Prostate gland (tissue), 2 donors: ENCODE measurements at places on chromosomes 6 and 20. TPM values are rescaled to one million over a fixed set of nuclear protein-coding genes. Genes with fewer than 3 reads are reported as not detected.
A peak's percentile ranks its signal among the peaks of the same experiment; 100 is the strongest.

- H3K4me3 ChIP-seq = peak overlapping the region; percentile 61
- H3K36me3 ChIP-seq = no peaks in the 10 kb centered on the region
Observed at GRCh38 chr6:148747145-148747470, 278 bp downstream of the UST start.

The COL20A1 gene
- 7.1 TPM for total RNA-seq

The TMEM200A gene
- 5.1 TPM for total RNA-seq

DNA sequence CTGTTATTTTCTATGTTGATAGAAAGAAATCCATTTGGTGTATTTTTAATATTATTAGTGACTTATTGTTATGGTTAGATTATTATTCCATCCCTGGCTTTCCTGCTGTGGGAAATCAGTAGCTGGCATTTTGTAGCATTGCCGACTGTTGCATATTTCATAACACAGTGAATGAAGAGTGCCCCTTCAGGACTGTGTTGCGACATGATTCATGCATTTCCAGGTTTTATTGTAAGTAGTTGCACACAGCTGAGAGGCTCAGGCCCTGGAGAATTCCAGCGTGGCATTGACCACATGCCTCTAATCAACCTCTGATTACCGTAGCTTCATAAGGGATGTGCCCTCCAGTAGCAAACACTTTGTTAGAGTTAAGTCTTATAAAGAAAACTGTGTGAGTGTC lies 263.9 kb downstream of the FARS2 start:
- DNase-seq = no peak
- H3K27me3 ChIP-seq = no peaks in the 10 kb centered on the region
- H3K4me3 ChIP-seq = no peak overlapping the region
- no peaks in the 10 kb centered on the region for H3K4me1 ChIP-seq
- H3K36me3 ChIP-seq = no peaks in the 10 kb centered on the region

The C20orf202 gene
- total RNA-seq = not detected

The ARMC12 gene
- total RNA-seq = 4.4 TPM

The ARMC2 gene
- total RNA-seq = 2.0 TPM

DNA sequence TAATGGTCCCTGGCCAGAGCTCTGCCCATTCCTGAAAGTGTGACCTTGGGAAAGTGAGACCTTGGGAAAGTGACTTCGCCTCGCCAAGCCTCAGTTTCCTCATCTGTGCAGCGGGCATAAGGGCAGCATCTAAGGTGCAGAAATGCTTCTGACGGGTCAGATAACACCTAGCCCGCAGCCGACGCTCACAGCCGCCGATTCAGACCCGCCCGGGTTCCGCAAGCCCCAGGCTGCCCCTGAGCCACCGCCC lies 486 bp downstream of the FKBP1A start:
- H3K36me3 ChIP-seq = no peaks in the 10 kb centered on the region
- H3K27me3 ChIP-seq = no peaks in the 10 kb centered on the region
- H3K27ac ChIP-seq = peak overlapping the region; percentile 57

The HMGCLL1 gene
- 3.0 TPM for total RNA-seq

DNA sequence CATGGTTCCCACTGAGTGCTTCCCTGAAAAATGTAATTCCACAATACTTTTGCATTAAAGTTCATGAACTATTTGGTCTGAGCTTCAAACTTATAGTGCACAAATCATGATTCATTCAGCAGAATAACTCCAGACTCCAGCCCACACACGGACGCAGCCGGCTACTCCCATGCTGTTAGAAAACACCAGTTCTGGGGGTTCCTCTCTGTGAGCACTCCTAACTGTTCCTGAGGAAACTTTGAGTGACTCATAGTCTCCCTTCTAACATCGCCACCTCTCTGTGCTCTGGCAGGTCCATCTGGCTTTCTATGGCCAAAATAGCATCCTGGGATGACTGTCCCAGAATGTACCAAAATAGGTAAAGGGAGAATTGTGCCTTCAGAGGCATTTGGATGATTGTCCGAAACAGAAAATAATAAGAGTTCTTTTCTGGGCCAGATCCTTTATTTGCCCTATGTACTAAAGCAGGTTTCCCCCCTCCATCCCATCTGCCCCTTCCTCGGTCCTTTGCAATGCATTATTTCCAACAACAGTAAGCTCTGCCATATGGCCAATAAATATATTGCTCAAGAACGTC lies 32.3 kb upstream of the LY86 start:
- no peaks in the 10 kb centered on the region for H3K4me1 ChIP-seq
- H3K27me3 ChIP-seq = no peaks in the 10 kb centered on the region
- no peak overlapping the region for H3K27ac ChIP-seq

DNA sequence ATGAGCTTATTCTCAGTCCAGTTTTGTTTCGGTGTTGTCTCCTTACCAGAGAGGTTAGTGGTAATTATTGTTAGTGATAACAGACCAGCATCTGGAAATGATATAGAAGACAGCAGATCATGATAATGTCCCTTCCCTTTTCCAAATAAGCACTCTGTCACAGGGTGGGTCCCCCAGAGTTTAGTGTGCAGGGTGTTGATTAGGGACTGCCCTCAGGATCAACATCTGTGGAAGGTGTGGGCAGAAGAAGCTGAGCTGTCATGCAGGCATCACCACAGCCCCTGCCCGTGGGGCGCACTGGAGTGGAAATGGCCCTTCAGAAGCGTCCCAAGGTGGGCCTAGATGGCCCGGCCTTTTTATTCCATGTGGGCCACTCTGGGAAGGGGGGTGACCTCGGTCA lies 67.6 kb upstream of the DTNBP1 start:
- H3K4me1 ChIP-seq = no peaks in the 10 kb centered on the region
- no peak overlapping the region for H3K27ac ChIP-seq
- H3K27me3 ChIP-seq = no peaks in the 10 kb centered on the region
- no peak for DNase-seq
- no peaks in the 10 kb centered on the region for H3K36me3 ChIP-seq

DNA sequence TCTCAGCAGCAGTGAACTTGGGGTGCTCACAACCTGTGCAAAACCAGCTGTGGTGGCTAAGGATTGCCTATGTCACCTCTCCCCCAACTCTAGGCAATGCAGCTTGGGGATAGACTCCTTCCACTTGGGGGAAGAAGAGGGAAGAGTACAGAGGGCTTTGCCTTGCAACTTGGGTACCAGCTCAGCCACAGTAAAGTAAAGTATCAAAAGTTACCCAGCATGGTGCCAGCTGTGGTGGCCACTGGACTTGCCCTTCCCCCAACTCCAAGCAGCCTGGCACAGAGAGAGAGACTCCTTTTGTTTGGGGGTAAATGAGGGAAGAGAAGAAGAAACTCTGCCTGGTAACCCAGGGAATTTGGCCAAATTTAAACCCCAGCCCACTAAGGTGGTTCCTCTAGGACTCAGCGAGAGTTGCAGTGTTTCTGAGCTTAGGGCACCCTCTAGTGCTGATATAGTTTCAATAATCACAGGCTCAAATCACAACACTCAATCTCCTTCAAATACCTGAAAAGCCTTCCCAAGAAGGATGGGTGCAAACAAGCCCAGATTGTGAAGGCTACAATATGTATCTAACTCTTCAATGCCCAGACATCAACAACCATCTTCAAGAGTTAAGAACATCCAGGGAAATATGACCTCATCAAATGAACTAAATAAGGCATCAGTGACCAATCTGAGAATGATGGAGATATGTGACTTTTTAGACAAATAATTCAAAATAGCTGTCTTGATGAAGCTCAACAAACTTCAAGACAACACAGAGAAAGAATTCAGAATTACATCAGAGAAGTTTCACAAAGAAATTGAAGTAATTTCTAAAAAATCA lies 7.6 kb upstream of the DEFB129 start:
- H3K27me3 ChIP-seq = no peaks in the 10 kb centered on the region
- H3K27ac ChIP-seq = no peak overlapping the region
- no peaks in the 10 kb centered on the region for H3K4me1 ChIP-seq
- no peaks in the 10 kb centered on the region for H3K36me3 ChIP-seq
- no peak for DNase-seq
- no peak overlapping the region for H3K4me3 ChIP-seq

- H3K36me3 ChIP-seq = no peaks in the 10 kb centered on the region
- H3K27me3 ChIP-seq = no peaks in the 10 kb centered on the region
- H3K4me1 ChIP-seq = no peaks in the 10 kb centered on the region
- H3K4me3 ChIP-seq = no peak overlapping the region
Observed at GRCh38 chr6:25014369-25014768, 78.6 kb upstream of the RIPOR2 start.

DNA sequence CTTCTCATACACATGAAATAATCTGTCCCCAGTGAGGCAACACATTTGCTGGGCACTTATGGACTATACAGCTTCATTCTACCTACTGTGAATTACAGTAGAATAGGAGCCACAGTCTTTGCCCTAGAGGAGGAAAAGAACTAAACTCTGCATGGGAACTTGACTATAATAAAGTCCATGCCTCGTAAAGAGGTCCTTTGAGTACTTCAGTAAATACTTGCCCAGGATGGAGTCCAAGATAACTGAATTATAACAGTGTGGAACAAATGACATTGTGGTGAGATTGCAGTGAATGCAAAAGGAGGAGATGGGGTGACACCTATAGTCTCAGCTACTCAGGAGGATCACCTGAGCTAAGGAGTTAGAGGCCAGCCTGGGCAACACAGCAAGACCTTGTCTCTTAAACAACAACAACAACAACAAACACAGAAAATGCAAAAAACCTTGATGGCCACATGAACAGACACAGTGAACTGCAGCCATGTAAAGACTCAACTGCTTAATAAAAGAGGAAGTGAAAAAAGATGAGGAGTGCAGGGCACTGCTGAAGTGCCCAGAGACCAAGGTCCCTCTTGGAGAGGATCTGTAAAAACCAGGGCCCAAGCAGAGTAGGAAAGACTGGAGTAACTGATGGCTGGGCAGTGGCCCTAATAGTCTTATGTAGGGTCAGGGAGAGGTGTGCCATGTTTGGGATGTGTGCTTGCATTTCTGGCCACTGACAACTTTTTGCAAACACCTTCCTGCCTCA lies 3.7 kb downstream of the MRPS18A start:
- peak; percentile 53 for DNase-seq
- H3K4me1 ChIP-seq = peaks cover 28% of the 10 kb centered on the region
- no peak overlapping the region for H3K4me3 ChIP-seq

- H3K36me3 ChIP-seq = no peaks in the 10 kb centered on the region
- H3K27ac ChIP-seq = no peak overlapping the region
- no peak for DNase-seq
- no peaks in the 10 kb centered on the region for H3K4me1 ChIP-seq
- no peaks in the 10 kb centered on the region for H3K27me3 ChIP-seq
Observed at GRCh38 chr6:85388531-85388930, 61.4 kb upstream of the NT5E start.

DNA sequence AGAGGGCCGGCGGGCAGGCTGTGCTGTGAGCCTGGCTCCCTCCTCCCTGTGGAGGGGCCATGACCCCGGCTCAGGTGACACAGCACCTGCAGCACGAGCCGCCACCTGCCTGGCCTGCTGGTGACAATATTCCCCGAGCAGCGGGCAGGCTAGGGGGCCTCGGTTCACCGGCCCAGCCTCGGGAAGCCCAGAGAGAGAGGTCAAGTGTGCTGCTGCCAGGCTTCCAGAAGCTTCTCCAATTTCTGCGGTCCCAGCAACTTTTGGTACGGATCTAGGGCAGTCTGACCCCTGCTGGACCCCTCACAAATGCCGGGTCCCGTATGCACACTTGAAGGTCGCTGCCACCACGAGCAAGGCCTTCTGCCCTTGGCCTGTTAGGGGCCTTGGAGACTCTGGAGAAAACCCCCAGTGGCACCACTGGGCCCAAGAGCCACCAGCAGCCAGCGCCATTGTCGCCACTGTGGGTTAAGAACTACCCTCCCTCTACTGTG lies 38.6 kb upstream of the NOL4L start:
- H3K27me3 ChIP-seq = no peaks in the 10 kb centered on the region
- no peaks in the 10 kb centered on the region for H3K36me3 ChIP-seq
- H3K4me1 ChIP-seq = no peaks in the 10 kb centered on the region
- DNase-seq = no peak
- no peak overlapping the region for H3K4me3 ChIP-seq
- H3K27ac ChIP-seq = no peak overlapping the region

The SLC52A3 gene
- total RNA-seq = 34.3 TPM

- H3K27ac ChIP-seq = no peak overlapping the region
- H3K4me1 ChIP-seq = no peaks in the 10 kb centered on the region
Observed at GRCh38 chr6:148969603-148970061, 222.8 kb downstream of the UST start.

DNA sequence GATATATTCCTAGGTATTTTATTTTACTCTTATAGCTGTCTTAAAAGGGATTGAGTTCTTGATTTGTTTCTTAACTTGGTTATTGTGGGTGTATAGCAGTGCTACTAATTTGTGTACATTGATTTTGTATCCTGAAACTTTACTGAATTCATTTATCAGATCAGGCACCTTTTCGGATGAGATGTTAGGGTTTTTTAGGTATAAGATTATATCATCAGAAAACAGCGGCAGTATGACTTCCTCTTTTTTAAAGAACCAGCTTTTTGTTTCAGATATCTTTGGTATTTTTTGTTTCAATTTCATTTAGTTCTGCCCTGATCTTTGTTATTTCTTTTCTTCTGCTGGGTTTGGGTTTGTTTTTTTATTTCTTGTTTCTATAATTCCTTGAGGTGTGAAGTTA lies 382.4 kb upstream of the ADGRB3 start:
- no peaks in the 10 kb centered on the region for H3K36me3 ChIP-seq
- no peak overlapping the region for H3K4me3 ChIP-seq
- DNase-seq = no peak
- no peak overlapping the region for H3K27ac ChIP-seq
- H3K4me1 ChIP-seq = no peaks in the 10 kb centered on the region

- H3K27ac ChIP-seq = no peak overlapping the region
- H3K4me1 ChIP-seq = no peaks in the 10 kb centered on the region
- H3K27me3 ChIP-seq = no peaks in the 10 kb centered on the region
- H3K4me3 ChIP-seq = no peak overlapping the region
Observed at GRCh38 chr6:40585651-40586269, 1.4 kb downstream of the LRFN2 start.

DNA sequence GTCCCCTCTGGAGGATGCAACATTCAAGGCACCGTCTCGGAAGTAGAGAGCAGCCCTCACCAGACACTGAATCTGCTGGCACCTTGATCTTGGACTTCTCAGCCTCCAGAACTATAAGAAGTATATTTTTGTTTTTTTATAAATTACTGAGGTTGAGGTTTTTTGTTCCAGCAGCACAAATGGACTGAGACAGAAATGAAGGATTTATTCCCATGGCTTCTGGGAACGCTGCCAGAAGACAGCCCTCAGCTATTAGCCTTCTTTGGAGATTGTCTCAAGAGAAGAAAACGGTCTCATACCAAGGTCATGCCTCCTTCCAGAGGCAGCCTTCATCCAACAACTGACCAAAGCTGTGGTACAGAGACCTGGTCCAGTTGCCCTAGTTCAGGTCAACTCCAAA lies 85.4 kb downstream of the CHMP4B start:
- no peaks in the 10 kb centered on the region for H3K27me3 ChIP-seq
- H3K4me1 ChIP-seq = no peaks in the 10 kb centered on the region
- no peak for DNase-seq
- no peak overlapping the region for H3K4me3 ChIP-seq

- H3K27me3 ChIP-seq = no peaks in the 10 kb centered on the region
- H3K27ac ChIP-seq = no peak overlapping the region
- DNase-seq = no peak
- no peaks in the 10 kb centered on the region for H3K4me1 ChIP-seq
- no peaks in the 10 kb centered on the region for H3K36me3 ChIP-seq
Observed at GRCh38 chr6:38554700-38555413, 84.9 kb downstream of the BTBD9 start.

The GUCA1A gene
- not detected for total RNA-seq

The TMC2 gene
- 0.23 TPM for total RNA-seq
